ENCODE measurements at places on chromosomes 11 and 22.

- ATAC-seq = no peak
Observed at GRCh38 chr22:38318792-38319773, 1.9 kb upstream of the CSNK1E start.

GRCh38 chr11:102390667-102391465, 43.9 kb downstream of the BIRC2 start:
- peak; percentile 96 for ATAC-seq

DNA sequence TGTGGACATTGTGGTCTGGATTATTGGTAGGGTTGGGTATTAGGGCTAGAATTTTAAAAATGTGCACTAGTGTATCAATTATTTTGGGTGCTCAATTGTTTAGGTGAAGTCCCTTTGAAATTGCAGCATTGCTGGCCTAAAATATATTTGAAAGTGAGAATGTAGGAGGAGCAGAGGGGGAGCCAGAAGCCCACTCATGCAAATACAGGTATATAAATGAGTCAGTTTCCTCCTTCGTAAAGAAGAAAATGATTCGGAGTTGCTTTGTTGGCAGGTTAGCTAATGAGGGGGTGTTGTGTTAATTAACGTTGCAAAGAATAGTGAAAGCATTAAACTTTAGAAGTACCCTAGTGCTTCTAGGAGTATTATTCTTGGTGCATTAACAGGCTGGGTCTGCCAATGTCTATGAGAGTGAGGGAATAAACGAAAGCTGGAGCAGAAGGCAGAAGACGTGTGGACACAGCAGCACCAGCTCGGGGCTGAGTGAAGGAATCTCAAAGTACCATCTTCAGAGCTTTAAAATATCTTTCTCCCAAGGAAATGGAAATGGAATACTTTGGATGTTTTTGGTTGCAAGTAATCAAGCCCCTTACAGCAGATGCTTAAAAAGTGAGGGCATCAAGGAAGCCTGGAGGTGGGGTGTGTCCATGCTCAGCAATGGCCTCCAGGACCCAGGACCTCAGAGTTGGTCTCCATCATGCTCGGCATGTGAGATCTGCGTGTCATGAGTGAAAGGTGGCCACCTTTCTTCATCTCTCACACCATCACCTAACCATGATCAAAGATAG, 522.9 kb downstream of the NTM start:
- no peak for ATAC-seq

GRCh38 chr22:48104766-48105165, 1342.3 kb downstream of the TBC1D22A start:
- no peak for ATAC-seq

GRCh38 chr11:117723277-117724024, 73.6 kb downstream of the DSCAML1 start:
- no peak for ATAC-seq

GRCh38 chr11:17343907-17344306, 7.7 kb upstream of the NCR3LG1 start:
- peak; percentile 88 for ATAC-seq
